ENCODE measurements at places on chromosomes 1 and 21.
A peak's percentile ranks its signal among the peaks of the same experiment; 100 is the strongest.

DNA sequence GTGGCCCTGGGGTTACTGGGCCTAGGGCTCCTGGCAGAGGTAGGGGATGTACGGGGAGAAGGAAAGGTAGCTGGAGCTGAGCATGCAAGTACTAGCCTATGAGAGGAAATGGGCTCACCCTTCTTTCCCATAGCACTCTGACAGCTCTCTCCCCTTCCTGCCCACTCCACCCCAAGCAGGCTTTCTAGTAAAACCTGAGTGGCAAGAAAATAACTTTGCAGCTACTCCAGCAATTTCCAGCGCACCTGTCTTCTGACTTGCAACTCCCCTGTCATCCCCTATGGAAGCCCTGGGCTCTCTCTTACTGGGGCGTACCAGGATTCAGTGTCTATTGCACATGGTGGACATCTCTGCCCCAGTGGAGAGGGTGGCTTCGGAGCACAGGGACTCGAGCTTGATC, 6.7 kb upstream of the IVL start:
- no peak for DNase-seq

GRCh38 chr1:33821291-33821690, 42.6 kb upstream of the HMGB4 start:
- DNase-seq = no peak

- peak; percentile 43 for DNase-seq
Observed at GRCh38 chr21:29130270-29130969, at the start of gene MAP3K7CL. Gene MAP3K7CL (plus strand): TSS chr21:29130644. CDS start chr21:29133345, 2,701 bp downstream.

DNA sequence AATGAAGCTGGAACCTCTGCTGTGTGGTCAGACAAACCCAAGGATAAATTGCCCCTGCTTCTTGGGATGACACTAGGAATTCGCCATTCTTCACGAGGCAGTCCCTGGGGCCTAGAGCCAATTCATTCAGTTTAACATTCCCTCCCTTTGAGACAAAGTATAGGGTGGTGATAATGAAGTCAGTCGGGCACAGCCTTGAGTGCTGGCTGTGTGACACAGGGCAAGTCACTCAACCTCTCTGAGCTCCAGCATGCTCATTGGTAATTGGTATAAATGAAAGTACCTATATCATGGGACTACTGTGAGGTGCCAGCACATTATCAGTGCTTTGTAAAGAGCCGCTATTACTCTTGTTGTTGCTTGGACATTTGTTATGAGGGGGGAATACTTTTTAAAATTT, 64.9 kb upstream of the DIRAS3 start:
- DNase-seq = no peak

- DNase-seq = no peak
Observed at GRCh38 chr1:102566182-102566581, 542.1 kb downstream of the COL11A1 start.

GRCh38 chr1:177632923-177633615, 336.8 kb downstream of the SEC16B start:
- DNase-seq = no peak

GRCh38 chr1:57157818-57158603, 192.2 kb upstream of the C8B start:
- DNase-seq = no peak

DNA sequence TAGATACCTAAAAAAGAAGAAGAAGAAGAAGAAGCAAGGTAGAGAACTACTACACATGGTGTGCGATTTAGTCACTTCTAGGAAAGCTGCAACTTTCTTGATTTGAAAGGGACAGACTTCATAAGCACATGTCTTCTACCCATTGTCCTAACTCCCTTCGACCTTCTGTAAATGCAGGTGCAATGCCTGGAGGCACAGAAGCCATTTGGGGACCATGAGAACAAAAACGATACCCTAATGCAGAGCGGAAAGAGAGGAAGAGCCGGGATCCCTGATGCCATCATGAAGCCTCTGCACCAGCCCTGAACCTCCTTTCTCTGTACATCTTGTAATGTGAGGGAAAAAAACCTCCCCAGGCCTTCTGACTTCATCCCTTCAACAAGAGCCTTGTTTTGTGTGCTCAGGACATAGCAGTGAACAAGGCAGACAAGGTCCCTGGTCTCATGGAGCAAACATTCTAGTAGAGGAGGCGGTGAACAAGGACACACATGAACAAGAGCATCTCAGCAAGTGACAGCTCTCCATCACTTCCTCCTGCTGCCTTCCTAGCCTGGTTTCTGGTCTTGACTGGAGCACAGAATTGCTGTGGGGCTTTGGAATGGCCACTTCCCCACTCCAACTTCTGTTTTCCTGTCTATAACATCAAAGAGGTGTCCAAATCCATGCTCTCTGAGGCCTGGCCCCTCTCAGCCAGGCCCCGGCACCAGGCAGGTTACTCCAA, 5.5 kb upstream of the LAPTM5 start:
- no peak for DNase-seq

DNA sequence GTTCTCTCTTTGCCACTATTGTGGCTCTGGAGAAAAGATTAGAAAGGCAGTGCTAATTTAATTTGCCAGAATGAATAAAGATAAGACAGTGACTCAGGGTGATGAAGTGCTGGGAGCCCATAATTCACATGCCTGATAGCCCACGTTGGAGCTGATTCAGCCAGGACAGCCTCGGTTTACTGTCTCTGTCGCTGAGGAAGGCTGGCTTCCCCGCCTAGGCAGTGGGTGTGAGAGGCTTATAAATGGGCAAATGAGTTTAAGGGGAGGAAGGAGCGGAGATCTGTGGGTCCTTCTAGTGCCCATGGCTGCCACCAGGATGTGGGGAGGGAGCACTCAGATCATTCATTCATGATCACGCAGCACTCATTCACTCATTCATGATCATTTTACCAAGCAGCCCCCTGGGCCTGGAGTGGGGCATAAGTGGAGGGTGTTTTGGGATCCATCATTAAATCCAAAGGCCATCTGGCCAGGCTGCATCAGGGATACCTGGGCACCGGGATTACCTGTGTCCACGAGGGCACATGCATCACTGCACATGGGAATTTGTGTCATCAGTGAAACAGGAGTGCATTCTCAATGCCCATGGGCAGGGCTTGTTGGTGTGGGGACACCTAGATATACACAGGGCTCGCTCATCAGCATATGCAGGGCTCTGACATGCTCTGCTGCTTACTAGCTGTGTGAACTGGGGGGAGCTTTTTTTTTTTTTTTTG, 315.4 kb downstream of the MATN1 start:
- DNase-seq = peak; percentile 38

GRCh38 chr1:63817152-63817667, 43.4 kb downstream of the ROR1 start:
- no peak for DNase-seq

- DNase-seq = no peak
Observed at GRCh38 chr1:44425341-44426082, 20.5 kb downstream of the RNF220 start.

GRCh38 chr1:117564227-117565075, 41.4 kb upstream of the TENT5C start:
- no peak for DNase-seq

DNA sequence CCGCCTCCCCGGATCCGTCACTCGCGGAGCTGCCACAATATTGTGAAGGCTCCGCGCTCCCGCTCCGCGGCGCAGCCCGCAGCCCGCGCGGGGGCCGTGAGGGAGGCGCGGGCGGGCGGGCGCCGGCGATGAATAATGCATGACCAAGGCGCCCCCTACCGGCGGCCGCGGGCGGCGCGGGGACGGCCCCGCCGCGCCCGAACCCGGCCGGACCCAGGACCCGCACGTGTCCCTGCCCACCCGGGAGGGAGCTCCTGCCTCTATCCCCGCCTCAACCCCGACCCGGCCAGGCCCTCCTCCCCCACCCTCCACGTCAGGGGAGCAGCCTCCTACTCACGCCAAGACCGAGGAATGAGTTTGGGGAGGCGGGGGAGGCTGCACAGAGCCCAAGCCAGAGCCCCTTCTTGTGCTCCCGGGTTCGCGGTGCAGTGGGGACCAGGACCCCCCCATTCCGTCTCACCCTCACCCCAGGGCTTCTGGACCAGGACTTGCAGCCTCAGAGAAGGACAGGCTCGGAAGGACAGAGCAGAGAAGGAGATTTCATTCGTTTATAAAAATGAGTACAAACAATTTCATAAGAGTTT, 70.8 kb upstream of the CASZ1 start:
- peak; percentile 58 for DNase-seq

- DNase-seq = no peak
Observed at GRCh38 chr1:218025454-218025853, 259.6 kb upstream of the RRP15 start.

DNA sequence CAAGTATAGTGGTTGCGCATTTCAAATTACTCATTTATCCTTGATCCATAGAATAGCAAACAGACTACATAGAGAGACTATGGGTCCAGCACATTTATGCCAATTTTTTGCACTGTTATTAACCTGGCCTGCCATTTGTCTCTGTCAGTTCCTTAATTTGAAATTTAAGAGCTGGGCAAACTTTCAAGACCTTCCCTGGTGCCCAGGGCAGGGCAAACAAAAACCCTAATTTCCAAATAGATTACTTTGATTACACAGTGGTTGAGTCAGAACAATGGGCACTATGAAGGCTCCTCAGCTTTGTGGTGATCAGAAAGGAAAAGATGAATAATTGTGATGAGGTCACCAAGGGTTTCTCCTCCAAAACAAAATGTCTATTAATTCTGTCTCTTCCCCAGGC, 80.6 kb downstream of the TNFSF18 start:
- no peak for DNase-seq

- no peak for DNase-seq
Observed at GRCh38 chr1:71640998-71641397, 560.2 kb upstream of the ZRANB2 start.

DNA sequence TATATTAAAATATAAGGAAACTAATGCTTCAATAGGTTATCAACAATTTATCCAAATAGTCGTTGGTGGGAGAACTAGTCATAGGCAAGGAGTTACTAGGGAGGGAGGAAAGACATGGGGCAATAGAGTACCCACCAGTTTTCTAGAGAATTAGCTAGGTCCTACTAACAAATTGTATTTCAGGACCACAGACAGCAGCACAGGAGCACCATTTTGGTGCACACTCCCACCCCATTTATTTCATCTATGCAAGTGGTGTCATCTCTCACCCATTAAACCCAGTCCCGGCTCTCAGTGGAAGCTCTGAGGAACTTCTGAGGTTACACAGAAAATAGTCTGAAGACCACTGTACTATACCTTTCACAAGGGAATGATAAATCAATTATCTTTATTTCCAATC, 89.0 kb upstream of the BCAR3 start:
- no peak for DNase-seq

- DNase-seq = no peak
Observed at GRCh38 chr1:106072909-106073600, 983.4 kb upstream of the PRMT6 start.

- DNase-seq = no peak
Observed at GRCh38 chr1:152783095-152783494, 3.0 kb upstream of the LCE1E start.

Data from activated CD8-positive, alpha-beta memory T cell treated with anti-CD3 and anti-CD28 coated beads, Interleukin-2, amount 10 ng/mL, durations not matched to agents 7 days and 5 days (primary cell).